ENCODE measurements at places on chromosomes 12 and 14.

GRCh38 chr12:52831251-52831650 is 2.9 kb downstream of the KRT79 start:
- DNase-seq, result no peak

- no peak for DNase-seq
Observed at GRCh38 chr12:124655698-124656516, 88.5 kb upstream of the NCOR2 start.

GRCh38 chr14:40936861-40937260 is 669.8 kb upstream of the LRFN5 start:
- no peak for DNase-seq

- DNase-seq, result no peak
Observed at GRCh38 chr12:98420461-98420860, 94.9 kb upstream of the TMPO start.

- no peak for DNase-seq
Observed at GRCh38 chr12:132063491-132063890, 80.6 kb downstream of the DDX51 start.

All from cortex of kidney (tissue), 1 donor.